ENCODE measurements at places on chromosomes 7 and 10.

GRCh38 chr7:41777894-41778596, 75.2 kb upstream of the INHBA start:
- DNase-seq: no peak

DNA sequence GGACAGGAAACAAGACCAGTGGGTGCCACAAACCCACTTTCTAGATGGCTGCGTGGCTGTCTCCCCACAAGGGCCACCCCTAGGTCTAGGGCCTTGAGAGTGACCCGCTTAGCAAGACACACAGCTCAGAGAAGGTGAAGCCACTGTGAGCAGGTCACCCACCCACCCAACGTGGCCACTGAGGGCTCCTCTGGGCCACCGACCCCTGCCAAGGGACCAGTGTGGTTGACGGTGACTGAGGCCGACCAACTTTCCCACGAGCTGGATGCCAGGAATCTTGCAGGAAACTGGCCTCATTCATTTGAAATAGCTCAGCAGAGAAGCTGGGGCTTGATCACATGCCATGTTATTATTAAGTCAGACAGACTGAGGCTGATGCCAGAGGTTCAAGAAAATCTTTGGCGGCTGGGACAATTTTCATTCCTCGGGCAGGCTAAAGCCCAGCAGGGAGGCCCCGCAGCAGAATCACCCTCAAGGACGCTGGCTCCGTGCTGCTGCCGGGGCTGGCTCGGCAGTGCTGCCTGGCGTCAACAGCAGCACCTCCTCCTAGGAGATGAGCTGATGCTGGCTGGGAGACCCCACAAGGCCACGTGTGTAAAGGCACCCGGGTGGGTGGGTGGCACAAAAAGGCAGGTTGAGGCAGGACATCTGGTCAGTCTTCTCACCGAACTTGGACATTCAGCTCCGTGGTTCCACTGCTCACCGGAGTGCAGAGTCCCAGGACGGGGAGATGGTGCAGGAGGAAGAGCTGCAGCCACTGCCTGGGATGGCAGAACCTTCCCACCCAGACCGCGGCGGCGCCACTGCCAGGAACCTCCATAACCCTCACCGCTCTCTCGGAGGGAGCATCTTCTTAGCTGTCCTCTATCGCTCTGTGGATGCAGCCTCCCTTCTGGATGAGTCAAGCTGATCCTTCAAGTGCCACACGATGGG, 57.8 kb downstream of the ZRANB1 start:
- peak; percentile 84 for DNase-seq

DNA sequence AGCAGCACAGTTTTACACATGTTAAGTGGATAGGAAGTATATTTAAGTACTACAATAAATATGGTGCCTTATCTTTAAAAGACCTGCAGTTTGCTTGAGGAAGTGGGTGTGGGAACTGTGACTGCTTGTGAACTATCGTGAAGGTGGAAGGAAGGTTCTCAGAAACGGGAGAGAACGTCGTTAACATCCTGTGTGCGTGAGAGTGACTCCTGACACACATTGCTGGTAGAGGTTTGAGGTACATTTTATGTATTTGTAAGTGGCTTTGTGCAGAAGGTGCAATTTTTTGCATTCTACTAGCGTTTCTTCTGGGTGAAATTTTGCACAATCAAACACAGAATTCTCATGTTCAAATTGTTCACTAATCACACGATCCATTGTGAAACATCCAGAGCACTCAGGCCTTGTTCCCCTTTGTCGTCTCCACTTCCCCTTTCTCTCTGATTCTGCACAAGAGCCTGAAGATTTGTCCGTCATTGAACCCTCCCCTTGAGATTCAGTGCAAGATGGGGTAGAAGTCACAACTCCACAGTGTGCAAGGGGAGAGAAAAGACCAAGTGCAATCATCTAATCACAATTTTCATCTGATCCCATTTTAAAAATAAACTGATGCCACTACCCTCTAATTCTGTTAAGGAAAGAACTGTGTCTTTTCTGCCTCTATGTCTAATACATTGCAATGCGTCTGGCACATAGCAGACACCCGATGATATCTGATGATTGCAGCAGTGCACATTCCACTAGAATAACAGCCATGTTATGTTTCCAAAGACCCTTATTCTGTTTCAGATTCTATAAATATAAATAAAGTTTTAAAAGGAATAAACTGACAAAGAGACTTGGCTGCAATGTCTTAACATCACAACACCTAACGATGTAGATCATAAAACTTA, 279.9 kb downstream of the NEBL start:
- no peak for DNase-seq

- no peak for DNase-seq
These were observed 15.4 kb downstream of the GSDME start for GRCh38 chr7:24741679-24742505.

- DNase-seq: no peak
These were observed 87.5 kb upstream of the IFRD1 start for GRCh38 chr7:112362731-112363131.

GRCh38 chr7:106456329-106456728, 171.5 kb upstream of the NAMPT start:
- no peak for DNase-seq

- DNase-seq: no peak
These were observed 354.4 kb upstream of the BMPER start for GRCh38 chr7:33550979-33551378.

DNA sequence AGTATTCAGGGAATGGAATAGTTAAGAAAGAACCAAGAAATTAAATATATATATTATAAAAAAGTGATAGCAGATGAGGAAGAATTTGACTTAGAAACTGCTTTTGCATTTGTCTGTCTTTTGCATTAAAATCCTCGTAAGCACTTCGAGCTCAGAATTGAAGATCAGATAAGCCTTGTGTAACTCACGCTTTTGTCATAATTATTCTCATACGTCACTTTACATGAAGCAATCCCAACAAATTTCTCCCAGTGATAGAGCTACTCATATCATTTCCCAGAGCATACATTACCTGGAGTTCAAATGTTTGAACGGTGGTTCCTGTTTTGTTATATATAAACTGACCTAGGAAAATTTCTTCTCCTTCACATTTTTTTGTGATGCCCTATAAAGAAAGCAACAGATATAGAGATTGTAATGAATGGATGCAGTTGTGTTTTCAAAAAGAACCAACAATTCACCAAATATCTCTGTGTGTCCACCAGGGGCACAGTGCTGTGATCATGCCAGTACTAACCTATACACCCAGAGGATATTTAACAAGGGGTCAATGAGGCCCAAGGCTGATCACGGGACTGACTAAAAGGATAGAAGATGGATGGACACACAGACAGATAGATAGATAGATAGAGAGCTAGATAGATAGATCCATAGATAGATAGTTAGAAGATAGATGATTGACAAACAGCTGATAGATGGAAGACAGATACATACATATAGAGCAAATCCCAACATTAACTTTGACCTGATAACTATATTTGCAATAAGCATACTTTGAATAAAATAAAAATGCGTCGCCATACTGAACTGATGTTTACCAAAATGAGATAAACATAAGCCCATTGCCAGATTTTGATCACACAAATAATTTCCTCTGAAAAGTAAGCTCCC, 9.3 kb upstream of the HUS1 start:
- DNase-seq: no peak

DNA sequence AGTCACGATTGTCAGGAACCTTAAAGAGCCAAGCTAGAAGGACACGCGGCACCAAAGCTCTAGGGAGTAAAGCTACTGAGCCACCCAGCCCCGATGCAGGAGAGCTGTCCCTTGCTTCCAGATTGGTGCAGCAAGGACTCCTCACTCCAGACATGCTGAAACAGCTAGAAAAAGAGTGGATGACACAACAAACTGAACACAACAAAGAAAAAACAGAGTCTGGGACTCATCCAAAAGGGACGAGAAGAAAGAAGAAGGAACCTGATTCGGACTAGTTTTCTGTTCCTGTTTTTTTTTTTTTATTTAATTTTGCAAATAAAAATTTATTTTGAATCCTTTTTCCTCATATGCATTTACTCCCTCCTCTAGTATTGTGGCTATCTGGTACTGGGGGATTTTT, 11.4 kb upstream of the HKDC1 start:
- no peak for DNase-seq

GRCh38 chr10:11166550-11166949, 148.9 kb downstream of the CELF2 start:
- no peak for DNase-seq

GRCh38 chr10:32263300-32263699, 83.7 kb downstream of the EPC1 start:
- no peak for DNase-seq

DNA sequence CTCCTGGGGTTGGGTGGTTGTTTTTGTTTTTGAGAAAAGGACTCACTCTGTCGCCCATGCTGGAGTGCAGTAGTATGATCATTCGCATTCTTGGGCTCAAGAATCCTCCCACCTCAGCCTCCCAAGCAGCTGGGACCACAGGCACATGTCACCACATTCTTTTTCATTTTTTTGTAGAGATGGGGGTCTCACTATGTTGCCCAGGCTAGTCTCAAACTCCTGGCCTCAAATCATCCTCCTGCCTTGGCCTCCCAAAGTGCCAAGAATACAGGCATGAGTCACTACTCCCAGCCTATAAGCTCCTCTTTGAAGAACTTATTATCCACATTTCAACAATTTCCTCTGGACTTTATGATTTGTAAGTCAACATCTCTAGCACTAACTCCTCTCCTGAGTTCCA, 102.7 kb downstream of the KMT2C start:
- no peak for DNase-seq

DNA sequence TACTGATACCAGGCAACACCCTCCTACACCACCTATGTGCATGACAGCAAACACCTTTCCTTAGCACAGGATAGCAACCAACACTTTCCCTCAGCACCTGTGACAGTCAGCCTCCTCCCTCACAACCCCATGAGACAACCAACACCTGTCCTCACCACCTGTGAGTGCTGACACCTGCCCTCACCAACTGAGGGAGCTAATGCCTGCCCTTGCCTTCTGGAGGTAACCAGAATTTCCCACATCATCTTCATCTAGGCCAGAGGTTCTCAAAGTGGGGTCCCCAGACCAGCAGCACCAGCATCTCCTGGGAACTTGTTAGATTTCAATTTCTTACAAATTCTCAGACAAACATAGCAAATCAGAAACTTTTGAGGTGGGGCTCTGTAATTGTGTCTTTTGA, 112.5 kb downstream of the GRID1 start:
- DNase-seq: no peak

- DNase-seq: no peak
These were observed 14.9 kb upstream of the GATAD1 start for GRCh38 chr7:92432299-92432946.

DNA sequence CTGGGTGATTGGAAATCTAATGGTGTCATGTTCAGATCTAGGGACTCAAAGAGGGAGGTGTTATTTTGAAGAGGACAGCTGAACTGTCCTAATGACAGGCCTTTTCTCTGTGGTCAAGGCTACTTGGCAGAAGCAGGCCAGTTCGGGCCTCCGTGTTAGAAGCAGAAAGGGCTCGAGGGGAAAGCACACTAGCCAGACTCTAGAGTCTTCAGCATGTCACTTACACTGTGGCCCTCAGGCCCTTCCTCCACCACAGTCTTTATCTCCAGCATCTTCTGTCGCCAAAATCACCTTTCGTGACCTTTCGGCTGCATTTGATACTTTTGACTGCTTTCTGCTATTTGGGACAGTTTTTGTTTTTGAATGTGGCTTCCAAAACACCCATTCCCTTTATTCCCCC, 123.3 kb downstream of the CNNM2 start:
- DNase-seq: no peak

GRCh38 chr7:69439636-69440325, 158.5 kb upstream of the AUTS2 start:
- DNase-seq: peak; percentile 14

DNA sequence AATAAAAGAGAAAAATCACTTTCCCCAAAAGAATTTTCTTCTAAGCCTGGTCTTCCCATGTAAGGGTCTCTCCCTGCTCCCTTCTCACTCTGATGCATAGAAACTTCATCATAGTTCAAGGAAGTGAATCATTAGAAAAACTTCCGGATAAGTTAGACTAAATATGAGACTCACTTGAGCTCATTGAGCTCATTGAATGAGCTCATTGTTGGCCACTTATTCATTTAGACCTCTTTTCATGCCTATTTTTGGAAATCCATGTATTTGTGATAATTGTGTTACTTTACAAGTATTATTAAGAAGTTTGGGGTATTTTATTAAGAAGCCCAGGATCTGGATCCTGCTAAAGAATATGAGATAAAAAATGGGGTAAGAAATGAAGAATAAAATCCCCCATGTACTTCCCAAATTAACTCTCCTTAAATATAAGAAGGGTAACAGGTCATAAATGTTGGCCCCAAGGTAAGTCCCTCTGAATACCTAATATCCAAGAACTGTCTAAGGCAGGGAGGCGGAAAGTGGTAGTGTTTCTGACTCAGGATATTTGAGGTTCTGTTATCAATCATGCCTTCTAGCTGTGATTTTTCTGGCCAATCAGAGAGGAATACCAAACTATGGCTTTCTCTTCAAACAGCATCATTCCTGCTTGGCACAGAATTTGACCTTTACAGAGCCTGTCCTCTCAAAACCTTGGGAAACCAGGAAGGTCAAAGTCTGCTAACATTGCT, 236.5 kb upstream of the PTN start:
- DNase-seq: peak; percentile 84

GRCh38 chr10:61765176-61766087, 102.7 kb downstream of the CABCOCO1 start:
- no peak for DNase-seq
